Cardiac fibroblast (primary cell): ENCODE measurements at places on chromosomes 1 and 21.
A peak's percentile ranks its signal among the peaks of the same experiment; 100 is the strongest.

DNA sequence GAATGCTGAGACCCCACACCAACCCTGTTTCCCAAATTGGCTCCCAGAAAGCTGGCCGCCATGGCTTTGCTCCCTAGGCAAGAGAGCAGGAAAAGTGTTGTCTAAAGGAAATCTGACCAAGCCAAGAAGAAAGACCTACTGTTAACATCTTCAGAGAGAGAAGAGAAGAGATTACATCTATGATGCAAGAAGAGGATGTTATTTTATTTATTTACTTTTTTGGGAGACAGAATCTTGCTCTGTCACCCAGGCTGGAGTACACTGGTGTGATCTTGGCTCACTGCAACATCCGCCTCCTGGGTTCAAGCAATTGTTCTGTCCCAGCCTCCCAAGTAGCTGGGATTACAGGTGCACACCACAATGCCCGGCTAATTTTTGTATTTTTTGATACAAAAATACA lies 21.7 kb downstream of the HMGN2 start:
- no peak for DNase-seq

- no peak for DNase-seq
These were observed 7.1 kb downstream of the GLUL start for GRCh38 chr1:182384387-182384960.

- DNase-seq: no peak
These were observed 5.9 kb downstream of the YARS1 start for GRCh38 chr1:32811265-32811664.

DNA sequence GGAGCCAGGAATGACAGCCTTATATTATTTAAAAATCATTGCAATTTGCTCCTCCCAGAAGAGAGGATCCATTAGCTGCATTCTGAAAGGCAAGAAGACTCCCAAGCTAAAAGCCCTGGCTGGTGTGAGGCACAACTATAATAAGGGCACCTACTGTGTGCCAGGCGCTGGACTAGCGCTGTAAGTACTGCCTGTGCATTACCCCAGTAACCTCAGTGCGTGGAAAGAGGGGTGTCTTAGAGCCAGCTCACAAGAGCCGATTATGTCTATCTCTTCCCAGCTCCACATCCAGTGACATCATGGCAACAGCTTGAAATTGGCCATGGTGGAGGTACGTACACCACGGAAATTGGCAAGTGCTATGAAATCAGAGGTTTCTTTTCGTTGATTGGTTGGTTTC lies 141.7 kb upstream of the IRF2BP2 start:
- no peak for DNase-seq

- peak; percentile 82 for DNase-seq
These were observed 18.4 kb downstream of the RIT1 start for GRCh38 chr1:155892796-155893195.

DNA sequence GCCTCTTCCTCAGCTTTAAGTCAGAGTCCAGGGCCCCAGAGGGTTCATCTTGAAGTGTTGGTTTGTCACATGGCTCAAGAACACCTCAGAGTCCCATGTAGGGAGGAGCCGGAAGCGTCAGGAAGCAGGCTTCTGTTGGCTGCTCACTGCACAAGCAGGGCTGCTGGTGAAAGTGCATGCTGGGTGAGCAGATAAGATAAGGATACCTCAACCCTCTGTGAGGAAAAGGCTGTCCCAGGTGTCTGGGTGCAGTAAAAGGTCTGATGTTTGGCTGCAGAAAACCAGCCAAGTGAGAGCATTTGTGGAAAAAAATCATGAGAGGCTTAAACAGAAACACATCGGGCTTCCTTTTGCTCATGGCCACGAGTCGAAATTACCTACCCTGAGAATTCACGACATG lies 6.2 kb upstream of the TEX35 start:
- DNase-seq: no peak

- no peak for DNase-seq
These were observed 235.1 kb upstream of the B3GALT2 start for GRCh38 chr1:193421487-193421886.

DNA sequence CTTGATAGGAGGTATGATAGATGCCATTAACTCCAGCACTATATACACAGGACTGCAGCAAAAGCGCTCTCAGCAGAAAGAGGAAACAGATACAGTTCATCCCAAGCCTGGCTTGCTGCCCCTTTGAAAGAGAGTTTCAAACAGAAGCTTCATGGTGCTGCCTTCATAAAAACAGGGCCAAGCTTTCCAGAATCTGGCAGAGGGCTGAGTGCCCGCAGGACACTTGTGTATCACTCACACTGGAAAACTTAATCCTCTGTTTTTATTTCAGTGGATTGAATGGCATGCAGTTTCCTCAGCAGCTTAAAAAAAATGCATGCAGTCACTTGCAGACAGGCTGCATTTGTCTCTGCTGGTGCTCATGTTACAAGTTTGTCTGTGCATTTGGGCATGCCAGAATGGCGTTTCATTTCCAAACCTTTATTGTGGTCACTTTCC lies 40.4 kb downstream of the KCNJ15 start:
- peak; percentile 41 for DNase-seq

DNA sequence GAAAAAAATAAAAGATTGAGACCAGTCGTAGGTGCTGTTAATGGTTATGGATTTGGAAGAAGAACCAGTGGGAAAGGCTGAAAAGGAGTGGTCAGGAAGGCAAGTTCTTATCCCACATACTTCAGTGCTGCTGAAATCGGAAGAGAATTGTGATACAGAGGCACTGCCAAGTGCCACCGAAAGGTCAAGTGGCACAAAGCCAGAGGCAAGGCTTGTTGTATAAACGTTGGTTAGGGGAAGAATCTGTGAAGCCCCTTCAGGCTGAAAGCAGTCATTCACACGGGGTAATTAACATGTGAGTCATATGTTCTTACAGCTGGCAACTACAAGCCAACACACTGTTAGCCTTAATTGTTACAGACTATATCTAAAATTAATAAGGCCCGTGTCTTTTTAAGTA lies 48.8 kb downstream of the ZBTB40 start:
- DNase-seq: peak; percentile 65

DNA sequence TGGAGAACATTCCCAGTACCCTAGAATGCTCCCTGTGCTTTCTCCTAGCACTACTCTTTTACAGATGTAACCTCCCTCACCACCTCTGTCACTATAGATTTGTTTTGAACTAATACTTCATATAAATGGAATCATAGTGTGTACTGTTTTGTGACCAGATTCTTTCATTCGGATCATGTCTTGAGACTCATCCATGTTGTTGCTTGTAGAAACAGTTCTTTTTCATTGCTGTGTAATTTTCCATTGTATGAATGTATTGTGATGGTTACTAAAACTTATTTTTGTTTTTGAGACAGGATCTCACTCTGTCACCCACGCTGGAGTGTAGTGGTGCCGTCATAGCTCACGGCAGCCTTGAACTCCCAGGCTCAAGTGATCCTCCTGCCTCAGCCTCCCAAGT lies 2.7 kb downstream of the MAST2 start:
- no peak for DNase-seq

DNA sequence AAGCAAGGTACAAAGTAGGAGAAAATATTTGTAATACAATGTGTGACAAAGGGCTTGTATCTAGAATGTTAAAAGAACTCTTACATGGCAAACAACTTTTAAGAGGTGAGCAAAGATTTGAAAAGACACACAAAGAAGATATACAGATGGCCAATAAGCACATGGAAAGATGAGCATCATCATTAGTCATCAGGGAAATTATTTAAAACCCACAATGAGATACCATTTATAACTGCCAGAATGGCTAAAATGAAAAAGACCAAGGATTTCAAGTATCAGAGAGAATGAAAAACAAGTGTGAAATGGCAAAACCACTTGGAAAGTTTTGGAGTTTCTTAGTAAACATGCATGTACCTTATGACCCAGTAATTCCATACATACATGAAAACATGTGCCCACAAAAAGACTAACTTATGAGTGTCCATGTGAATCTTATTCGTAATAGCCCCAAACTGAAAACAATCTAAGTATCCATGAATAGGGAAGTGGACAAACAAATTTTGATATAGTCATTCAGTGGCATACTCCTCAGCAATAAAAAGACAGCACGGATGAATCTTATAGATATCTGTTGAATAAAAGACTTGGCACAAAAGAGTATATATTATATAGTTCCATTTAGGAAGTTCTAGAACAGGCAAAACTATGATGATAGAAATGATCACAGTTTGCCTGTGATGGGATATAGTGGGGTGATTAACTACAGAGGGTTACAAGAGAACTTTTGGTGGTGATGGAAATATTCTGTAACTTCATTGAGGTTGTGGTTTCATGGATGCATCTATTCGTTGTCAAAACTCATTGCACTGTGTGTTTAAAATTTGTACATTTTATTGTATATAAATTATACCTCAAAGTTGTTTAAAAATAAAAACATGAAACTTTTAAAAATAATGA lies 82.0 kb downstream of the DISP1 start:
- DNase-seq: peak; percentile 29

DNA sequence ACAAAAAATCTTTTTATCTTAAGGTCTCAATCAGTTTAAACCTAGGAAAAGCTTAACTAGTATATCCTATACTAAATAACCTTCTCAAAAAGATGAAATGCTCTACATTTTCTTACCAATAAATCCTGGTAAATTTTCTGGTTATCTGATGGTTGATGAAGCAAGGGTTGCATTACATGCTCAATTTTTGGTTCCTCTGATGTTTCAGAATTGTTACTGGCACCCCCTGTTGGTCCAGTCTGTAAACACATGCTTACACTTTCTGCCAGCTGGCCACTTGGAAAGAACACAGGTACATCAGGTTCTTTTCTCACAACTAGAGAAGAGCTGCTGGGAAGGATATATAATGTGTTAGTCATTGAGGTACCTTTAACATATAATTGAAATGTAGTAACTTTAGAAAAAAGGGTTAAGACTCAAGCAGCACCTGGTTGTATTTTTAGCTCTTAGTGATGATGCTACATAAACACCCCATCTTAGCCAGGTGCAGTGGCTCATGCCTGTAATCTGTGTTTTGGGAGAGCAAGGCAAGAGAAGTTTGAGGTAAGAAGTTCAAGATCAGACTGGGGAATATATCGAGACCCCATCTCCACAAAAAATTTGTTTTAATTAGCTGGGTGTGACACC lies 30.9 kb upstream of the TAL1 start:
- DNase-seq: peak; percentile 69

DNA sequence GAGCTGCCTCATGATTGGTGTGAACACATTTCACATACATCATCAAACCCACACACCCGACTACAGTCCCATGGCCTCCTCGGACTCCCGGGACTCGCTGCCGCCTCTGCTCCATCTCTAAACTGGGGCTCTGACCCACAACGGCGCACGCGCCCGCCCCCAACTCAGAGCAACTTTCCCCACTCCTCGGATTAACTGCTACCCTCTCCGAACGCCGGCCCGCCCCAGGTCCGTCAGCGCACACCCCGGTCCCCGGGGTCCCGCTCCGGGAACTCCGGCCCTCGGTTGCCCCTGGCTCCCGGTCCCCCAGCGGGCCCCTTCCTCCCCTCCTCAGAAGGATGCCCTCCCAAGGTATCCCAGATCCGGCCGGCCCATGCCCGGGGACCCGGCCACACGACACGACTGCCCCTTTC lies 740 bp downstream of the DSTYK start:
- no peak for DNase-seq

- peak; percentile 13 for DNase-seq
These were observed 50.6 kb upstream of the SLC44A3 start for GRCh38 chr1:94769551-94769950.

GRCh38 chr1:19738076-19738475 lies 61.6 kb downstream of the TMCO4 start:
- no peak for DNase-seq

DNA sequence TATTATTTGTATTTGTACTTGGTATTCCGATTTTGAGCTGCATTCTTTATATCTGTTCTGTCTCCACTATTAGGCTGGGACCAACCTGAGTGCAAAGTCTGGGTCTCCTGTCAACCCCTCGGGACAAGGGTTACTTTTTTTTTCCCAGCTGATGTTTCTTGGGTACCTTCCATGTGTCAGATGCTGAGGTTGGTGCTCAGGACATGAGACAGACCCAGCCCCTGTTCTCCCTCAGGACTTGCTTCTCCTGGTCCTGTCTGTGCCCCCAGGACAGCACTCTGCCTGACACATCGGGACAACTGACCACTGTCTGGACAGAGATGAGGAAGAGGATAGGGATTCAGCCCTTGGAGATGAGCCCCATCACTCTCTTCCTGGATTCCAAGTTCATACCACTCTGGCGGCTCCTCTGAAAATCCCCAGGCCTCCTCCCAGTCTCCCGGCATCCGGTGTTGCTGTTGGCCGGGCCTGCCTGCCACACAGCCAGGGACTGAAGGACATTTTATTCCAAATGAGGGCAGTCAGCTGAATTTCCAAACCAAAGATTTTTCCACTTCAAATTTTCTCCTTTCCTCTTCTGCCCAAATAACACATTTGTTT lies 55.6 kb upstream of the FMOD start:
- no peak for DNase-seq

- DNase-seq: no peak
These were observed 88.5 kb downstream of the PTPN14 start for GRCh38 chr1:214462882-214463281.

GRCh38 chr1:72481420-72481970 lies 199.2 kb upstream of the NEGR1 start:
- DNase-seq: no peak

DNA sequence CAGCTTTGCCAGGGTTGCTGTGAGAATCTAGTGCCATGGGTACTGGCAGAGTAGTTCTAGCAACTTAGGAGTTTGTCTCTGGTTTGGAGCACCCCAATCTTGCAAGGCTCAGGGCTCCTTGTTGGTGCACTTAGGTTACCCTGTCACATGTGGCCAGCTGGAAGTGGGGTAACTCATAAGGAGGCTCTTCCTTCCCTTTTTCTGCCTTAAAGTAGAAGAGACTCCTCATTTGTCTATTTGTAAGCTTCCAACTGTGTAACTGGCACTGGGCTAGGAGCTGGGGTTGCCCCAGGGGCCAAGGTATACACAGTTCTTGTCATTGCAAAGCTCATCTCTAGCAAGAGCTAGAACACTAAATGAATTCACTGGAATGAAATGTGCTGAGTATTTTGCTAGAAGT lies 10.6 kb downstream of the MROH7 start:
- no peak for DNase-seq
